Stimulated activated naive CD4-positive, alpha-beta T cell (primary cell): ENCODE measurements at places on chromosomes 12 and 14.

DNA sequence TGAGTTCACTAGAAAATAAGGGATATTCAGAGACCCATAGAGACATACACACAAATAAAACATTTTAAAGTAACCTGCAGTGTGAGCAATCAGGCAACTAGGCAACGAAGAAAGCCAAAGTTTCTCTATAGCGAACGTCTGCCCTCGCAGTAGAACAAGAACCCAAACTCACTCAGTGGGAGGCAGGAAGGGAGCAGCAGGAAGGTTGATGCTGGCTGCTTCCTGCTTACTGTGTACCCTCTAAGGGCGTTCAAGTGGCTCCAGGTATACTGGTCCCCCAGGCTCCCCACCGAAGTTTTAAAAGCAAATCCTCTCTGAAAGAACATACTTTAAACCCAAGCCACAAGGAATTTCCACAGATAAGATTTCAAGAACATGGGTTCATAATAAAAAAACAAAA, 249.3 kb downstream of the FOXN3 start:
- DNase-seq, result no peak

DNA sequence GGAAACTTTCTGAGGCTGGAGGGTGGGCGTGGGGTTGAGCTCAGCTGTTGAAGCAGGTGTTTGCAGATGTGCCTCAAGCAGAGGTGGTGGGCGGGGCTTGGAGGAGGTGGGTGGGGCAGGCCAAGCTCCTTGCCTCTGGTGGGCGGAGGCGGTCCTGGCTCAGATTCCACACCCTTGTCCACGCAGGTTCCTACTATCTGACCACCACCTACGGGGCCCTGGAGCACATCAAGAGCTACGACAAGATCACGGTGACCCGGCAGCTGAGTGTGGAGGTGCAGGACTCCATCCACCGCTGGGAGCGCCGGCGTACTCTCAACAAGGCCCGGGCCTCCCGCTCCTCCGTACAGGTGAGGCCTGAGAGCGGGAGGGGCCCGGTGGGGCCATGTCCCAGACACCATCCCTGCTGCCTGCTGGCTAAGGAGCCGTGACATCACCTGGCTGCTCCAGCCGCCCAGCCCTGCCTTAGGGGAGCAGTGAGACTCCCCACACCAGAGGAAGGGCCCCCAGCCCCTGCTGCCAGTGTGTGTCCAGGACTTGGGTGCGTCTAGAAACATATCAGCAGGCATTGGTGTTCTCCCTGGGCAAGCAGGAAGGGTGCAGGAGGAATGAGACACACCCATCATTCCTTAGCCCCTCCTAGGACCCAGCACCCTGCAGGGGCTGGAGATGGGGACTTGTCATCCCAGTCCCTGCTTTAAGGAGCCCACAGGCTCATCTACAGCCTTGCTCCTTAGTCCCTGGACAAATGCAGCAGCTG, 63.4 kb downstream of the LGMN start:
- no peak for DNase-seq

DNA sequence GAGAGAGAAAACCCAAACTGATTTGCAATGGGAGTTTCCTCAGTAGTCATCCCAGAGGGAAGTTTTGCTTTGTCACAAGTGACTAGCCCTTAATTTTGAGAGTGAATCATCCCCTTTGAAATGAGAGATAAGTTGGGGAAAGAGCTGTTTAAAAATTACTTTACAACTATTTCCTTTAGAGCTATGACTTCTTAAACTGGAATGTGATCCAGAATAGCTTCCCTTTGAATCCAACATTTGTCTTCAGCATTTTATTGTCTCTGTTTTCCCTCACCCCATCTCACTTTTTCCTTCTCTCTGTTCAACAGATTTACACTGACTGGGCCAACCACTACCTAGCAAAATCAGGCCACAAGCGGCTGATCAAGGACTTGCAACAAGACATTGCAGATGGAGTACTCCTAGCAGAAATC, 109.3 kb downstream of the NAV3 start:
- no peak for DNase-seq

DNA sequence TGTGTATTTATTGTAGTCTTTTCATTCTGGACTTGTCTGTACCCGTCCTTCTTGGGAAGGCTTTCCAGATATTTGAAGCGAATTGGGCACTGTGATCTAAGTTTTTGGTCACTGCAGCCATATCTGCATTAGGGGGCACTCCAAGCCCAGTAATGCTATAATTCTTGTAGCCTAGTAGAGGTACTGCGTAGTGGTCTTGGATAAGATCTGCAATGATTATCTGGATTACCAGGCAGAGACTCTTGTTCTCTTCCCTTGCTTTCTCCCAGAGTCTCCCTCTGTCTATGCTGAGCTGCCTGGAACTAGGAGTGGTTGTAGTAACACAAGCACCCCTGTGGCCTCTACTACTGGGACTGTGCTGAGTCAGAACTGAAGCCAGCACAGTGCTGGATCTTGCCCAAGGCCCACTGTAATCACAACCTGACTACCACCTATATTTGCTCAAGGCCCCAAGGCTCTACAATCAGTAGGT, 30.0 kb downstream of the SLC38A2 start:
- peak; percentile 24 for DNase-seq

- no peak for DNase-seq
Measured at GRCh38 chr12:18718462-18718861, 19.4 kb downstream of the PLCZ1 start.

DNA sequence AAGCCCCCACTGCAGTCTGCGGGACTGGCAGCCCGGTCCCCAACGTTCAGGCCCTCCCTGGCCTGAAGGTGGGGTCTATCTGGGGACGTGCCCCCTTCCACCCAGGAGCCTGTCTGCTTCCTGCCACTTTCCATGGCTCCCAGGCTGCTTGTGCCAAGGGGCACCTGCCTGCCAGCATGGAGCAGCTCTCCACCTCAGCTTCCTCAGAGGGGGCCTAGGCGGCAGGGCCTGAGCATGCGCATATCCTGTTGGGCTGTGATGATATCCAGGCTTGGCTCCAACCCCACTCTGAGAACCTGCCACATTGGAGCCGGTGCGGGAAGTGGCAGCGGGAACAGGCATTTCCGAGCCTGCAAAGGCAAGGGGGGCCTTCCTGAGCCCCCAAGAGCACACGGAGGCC, 57.4 kb downstream of the FUT8 start:
- DNase-seq, result no peak

- DNase-seq, result no peak
Measured at GRCh38 chr14:101022916-101023435, 119.5 kb upstream of the RTL1 start.

DNA sequence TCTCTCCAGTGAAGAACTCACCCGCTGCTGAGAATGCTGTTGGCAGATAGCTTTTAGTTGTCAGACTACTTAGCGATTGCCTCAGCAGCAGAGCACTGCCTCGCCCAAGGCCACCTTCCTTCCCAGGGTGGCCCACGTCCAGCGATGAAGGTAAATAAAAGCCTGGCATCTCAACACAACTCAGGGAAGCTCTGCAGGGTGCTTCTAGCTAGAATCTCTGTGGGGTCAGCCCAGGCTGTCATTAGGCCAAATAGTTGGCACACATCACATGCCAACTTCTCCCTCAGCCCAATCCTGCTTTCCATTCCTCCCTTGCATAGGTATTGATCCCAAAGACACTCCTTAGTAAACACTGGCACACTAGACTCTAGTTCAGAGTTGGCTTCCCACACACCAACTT, 368.1 kb upstream of the TMTC1 start:
- DNase-seq, result no peak

DNA sequence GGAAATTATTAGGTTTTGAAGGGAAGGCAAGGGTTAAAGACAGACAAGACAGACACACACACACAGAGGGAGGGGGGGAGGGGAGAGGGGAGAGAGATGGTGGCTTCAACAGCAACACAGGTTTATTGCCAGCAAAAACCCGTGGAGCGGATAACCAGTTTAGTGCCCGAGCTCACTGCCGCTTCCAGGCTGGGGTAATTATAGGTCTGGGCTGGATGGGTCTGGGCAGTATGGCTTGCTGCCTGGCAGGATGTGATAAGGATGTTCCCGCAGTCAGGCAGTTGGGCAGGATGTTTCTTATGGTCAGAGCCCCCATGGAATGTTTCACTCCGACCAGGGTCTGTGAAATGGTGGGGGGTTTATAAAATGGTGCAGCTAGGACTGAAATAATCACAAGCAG, 4.4 kb upstream of the TDRD9 start:
- no peak for DNase-seq

GRCh38 chr14:35400648-35401421, 3.7 kb downstream of the NFKBIA start:
- peak; percentile 9 for DNase-seq

GRCh38 chr12:19003987-19004619, 125.4 kb upstream of the PLEKHA5 start:
- no peak for DNase-seq

DNA sequence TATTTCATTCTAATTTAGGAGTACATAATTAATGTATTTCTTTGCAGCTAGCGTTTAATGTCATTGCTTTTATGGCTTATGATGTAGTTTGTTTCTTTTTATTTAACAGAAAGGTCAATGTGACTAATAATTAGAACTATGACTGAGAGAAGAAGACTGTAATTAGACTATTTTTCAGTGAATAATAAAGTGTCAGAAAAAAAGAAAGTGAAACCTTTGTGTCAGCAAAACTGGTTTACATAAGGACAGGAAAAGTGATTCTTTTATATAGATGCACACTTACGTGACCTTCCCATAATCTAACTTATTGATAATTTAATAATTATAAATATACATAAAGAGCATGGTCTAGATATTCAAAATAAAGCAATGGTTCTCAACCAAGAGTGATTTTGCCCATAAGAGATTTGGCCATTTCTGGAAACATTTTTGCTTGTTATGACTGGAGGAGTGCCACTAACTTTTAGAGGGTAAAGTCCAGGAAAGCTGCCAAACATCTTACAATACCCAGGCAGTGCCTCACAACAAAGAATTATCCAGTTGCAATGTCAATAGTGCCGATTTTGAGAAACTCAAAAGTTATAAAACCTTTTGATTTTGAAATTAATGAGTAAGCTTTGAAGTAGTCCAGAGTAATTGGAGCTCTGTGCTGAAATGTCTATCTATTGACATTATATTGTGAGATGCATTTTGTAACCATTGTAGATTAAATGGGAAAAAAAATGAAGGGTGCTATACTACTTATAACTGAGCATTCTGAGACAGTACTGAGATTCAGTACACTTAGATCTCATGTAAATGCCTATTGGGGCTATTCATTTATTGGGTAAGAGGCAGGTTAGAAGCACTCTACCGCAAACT, 227.1 kb downstream of the C12orf50 start:
- no peak for DNase-seq

GRCh38 chr12:48794870-48795269, 6.0 kb upstream of the ADCY6 start:
- DNase-seq, result no peak

- no peak for DNase-seq
Measured at GRCh38 chr12:109488051-109488665, 10.7 kb downstream of the UBE3B start.

DNA sequence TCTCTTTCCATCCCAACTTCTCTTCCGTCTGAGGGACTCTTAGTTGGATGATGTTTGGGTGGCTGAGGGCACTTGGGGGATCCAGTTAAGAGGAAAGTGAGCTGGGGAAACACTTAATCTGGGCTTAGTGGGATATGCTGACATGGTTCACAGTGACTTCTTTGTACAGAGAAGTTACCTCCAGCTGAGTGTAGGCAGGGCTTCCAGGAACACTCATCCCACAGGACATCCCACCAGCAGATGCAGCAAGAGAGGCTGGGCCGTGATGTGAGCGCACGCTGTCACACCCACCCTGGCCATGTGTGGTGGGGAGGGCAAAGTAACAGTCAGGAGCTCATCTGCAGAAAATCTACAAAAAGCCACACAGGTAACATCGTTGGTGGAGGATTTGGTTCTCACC, 832 bp upstream of the CACNA2D4 start:
- DNase-seq, result no peak

- DNase-seq, result no peak
Measured at GRCh38 chr14:54121466-54122027, 164.9 kb upstream of the BMP4 start.

DNA sequence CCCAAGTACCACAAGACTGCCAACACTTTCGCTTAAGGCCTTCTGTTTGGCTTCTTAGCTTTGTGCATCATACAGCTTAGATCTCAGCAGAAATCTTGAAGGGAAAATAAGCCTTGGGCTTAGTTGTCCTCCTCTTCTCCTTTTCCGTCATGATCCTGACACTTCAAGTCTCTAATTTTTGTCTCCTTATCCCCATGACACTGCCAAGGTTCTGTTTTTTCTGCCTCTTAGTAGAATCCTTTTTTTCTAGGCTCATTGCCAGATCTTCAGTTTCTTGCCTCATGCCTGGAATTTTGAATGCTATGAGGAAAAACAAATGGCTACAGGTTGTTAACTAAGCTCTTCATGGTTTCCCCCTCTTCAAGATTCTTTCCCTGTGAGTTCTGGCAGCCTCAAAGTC, 450.4 kb downstream of the LRFN5 start:
- DNase-seq, result no peak

GRCh38 chr12:26275313-26276131, 80.1 kb downstream of the SSPN start:
- DNase-seq, result no peak

GRCh38 chr12:12336511-12336910, 13.5 kb downstream of the MANSC1 start:
- DNase-seq, result no peak

- DNase-seq, result no peak
Measured at GRCh38 chr12:51636986-51637385, 46.0 kb downstream of the SCN8A start.

GRCh38 chr14:64178814-64179213, 115.4 kb downstream of the ESR2 start:
- DNase-seq, result no peak

DNA sequence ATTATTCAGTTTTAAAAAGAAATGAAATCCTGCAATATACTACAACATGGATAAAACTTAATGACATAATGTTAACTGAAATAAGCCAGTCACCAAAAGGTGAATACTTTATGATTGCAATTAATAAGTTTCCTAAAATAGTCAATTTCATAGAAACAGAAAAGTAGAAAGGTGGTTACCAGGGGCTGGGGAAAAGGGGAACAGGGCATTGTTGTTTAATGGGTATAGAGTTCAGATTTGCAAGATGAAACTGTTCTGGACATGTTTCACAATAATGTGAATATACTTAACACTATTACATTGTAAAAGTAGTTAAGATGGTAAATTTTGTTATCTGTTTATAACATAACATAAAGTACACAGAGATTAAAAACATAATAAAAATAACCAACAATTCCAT, 550.9 kb downstream of the CCER1 start:
- DNase-seq, result no peak

GRCh38 chr12:18797604-18798003, 59.7 kb downstream of the CAPZA3 start:
- DNase-seq, result no peak

- no peak for DNase-seq
Measured at GRCh38 chr12:88267630-88268029, 125.5 kb downstream of the TMTC3 start.

DNA sequence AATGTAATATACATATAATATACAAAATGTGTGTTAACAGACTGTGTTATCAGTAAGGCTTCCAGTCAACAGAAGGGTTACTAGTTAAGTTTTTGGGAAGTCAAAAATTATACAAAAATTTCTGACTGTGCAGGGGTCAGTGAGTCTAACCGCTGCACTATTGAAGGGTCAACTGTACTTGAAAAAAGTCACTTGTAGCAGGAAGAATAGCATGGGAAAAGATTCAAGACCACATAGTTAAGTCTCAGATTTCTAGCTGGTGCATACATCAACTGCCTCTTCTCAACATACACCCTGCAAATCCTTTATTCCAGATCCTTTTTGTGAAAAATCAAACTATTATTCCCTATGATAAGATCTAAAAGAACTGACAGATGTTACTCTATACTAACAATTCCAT, 5.9 kb downstream of the EPS8 start:
- no peak for DNase-seq
